ENCODE measurements at places on chromosomes 1 and 21.

DNA sequence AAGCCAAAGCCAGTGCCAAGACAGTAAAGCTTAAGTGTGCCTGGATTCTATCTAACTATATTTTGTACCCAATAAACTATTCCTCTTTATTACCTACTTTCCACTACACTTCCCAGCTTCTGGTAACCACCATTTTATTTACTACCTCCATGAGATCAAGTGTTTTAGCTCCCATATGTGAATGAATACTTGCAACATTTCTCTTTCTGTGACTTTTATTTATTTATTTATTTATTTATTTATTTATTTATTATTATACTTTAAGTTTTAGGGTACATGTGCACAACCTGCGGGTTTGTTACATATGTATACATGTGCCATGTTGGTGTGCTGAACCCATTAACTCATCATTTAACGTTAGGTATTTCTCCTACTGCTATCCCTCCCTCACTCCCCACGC lies 582.1 kb downstream of the AMY1C start:
- DNase-seq: no peak

GRCh38 chr1:156523801-156524480 lies 23.4 kb upstream of the MEF2D start:
- no peak for DNase-seq

- DNase-seq: peak; percentile 9
Measured at GRCh38 chr1:9651565-9652378, at the start of gene PIK3CD. TSS of gene PIK3CD (plus strand) at chr1:9651731. CDS start at chr1:9710456, 58,725 bp downstream.

GRCh38 chr1:2001773-2002411 lies 1.7 kb downstream of the CFAP74 start:
- DNase-seq: peak; percentile 85

- no peak for DNase-seq
Measured at GRCh38 chr1:26281971-26282370, 2.1 kb downstream of the SH3BGRL3 start.

GRCh38 chr1:44810101-44810761 lies 1.9 kb downstream of the BTBD19 start:
- DNase-seq: peak; percentile 91

DNA sequence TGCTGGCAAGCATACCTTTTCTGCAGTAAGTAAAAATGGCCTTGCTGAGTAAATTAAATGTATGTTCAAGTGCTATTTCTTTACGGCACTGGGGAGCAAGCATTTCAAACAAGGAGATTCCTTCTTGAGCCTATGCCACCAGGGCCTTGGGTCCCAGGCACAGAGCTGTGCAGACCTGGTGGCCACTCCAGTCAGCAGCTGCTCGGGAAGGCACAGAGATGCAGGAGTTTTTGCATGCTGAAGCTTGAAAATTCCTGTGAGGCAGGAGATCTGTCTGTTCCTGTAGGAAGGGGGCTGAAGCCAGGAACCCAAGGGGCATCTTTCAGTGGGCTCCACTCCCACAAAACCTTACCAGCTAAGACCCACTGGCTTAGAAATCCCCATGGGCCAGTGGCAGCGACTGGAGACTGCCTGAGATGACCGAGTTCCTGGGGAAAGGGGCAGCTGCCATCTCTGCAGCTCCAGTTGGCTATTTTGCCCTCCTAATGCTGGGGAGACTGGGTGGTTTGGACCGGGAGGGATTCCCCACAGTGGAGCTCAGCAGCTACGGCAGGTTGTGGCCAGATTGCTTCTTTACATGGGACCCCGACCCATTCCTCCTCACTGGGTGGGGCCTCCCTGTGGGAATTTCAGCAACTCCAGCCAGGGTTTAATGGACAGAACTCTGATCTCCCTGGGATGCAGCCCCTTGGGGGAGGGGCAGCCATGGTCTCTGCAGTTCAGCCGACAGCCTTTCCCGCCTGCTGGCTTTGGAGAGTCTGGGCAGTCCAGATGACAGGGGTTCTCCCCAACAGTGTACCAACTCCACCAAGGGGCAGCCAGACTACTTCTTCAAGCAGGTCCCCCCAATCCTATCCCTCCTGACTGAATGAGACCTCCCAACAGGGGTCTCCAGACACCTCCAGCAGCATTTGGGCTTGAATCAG lies 8.4 kb upstream of the PGBD2 start:
- DNase-seq: no peak

GRCh38 chr1:98059620-98060019 lies 138.8 kb upstream of the DPYD start:
- no peak for DNase-seq

DNA sequence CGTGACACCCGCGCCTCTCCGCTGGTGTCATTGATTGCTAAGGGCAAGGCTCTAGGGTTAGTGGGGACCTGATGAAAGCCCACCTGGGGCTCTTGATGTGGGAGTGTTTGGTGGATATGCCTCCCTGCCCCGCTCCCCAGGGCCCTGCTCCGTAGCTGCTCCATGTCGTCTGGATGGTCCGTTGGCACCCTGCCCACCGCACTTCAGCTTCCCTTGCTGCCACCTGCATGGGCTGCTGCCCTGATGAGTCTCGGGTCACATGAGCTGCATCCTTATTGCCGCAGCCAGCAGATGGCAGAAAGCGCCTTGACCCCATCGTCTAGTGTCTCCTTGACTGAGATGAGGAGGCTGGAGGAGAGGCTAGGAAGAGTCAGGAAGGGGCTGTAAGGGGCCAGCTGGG lies 439.4 kb downstream of the CAMTA1 start:
- no peak for DNase-seq

DNA sequence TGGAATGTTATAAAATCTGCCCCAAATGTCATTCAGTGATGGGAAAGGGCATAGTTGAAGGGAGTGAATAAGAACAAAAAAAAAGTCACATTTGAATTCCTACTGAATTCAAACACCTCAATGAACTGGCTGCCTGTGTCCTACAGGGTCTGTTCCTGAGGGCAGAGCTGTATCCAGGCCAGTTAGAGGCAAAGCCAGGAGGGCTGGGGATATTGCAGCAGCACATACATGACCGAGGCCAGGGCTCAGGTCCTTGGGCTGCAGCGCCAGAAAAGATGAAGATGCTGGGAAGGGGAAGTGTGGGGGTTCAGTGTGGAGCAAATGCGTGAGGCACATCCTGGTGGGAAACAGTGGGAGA lies 449.2 kb downstream of the SIPA1L2 start:
- no peak for DNase-seq

GRCh38 chr1:4144349-4144971 lies 244.4 kb upstream of the C1orf174 start:
- DNase-seq: no peak

DNA sequence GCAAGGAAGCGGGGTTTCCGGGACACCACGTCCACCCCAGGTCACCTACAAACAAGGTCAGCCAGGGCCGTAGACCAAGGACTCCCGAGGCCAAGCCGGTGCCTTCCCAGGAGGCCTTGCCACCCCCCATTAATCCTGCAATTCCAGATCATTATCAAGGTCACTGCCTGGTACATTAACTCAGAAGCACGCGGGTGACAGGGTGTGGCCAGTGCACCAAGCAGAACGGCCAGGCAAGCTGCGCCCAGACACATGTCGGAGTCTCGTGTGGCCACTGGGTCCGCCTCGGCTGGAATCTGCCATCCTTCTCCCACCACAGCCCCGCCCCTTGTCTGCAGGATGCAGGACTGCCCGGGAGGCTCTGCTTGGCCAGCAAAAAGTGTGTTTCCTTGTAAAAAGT lies 144.7 kb downstream of the PRDM16 start:
- no peak for DNase-seq

DNA sequence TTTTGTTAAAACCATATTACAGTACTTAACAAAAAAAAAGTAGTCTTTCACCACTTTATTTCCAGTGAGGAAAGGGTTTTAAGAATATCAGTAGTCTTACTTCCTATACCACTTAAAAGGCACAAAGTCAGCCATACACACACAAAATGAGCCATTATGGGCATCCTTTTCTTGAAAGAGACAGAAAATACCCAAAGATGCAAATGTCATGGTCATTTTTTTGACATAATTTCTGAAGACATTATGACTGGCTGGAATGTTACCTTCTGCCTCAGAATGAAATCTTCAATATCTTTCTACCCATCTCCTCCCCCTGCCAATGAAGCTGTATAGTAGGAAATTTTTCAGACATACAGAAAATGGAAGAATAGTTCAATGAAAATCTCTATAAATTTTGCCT lies 237.7 kb downstream of the SLC45A1 start:
- DNase-seq: no peak
